CD4-positive, alpha-beta T cell treated with Interleukin-6 at 100 ng/mL for 8 hours (primary cell): ENCODE measurements at places on chromosomes 11 and 22.

DNA sequence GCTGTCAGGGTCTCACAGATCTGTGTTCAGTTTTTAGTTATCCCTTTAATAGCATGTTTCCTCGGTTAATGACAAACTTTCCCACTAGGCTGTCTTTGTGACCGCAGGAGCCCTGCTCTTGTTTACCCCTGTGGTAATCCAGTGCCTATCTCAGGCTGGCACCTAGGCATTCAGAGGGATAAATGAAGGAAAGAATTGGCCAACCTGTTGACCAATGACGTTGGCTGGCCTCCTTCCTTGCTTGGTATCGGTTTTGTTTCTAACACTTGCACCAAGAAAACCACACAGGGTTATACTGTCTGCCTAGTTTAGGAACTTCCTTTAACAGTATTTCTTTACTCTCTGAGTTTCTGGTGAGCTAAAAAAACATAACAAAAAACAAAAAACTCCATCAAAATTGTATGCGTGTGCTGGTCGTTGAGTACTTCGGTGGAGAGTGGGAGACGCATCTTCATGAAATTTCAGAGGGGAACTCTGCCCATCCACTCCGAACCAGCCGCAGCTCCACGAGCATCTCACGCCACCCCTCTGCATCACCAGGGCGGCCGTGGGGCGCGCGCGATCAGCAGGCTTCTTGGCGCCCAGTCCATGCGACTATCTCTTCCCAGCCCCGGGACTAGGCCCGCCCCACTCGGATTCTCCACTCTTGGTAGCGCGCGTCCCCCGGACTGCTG, 563 bp upstream of the ENDOD1 start:
- DNase-seq, result peak; percentile 13

- DNase-seq, result peak; percentile 32
These were observed 431 bp downstream of the KMT2A start for GRCh38 chr11:118436639-118437207.

- no peak for DNase-seq
These were observed 74.6 kb downstream of the ADM start for GRCh38 chr11:10379426-10379825.

GRCh38 chr11:10655227-10655626, 38.3 kb downstream of the IRAG1 start:
- no peak for DNase-seq

DNA sequence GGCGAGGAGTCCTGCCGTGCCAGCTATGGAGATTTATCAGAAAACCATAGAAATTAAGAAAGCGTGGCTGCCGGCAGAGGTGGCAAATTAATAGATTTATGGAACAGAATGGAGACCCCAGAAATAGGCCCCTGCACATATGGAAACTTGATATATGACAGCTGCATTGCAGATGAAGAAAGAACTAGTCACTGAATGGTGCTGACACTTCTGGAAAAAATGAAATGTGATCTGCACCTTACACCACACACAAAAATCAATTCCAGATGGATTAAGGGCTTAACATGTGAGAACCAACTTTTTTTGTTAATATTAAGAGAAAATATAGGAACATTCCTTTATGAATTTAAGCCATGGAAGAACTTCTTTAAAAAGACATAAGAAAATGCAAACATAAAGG, 40.3 kb upstream of the TSKU start:
- no peak for DNase-seq

GRCh38 chr11:8813658-8814057, 97.3 kb upstream of the AKIP1 start:
- peak; percentile 5 for DNase-seq

DNA sequence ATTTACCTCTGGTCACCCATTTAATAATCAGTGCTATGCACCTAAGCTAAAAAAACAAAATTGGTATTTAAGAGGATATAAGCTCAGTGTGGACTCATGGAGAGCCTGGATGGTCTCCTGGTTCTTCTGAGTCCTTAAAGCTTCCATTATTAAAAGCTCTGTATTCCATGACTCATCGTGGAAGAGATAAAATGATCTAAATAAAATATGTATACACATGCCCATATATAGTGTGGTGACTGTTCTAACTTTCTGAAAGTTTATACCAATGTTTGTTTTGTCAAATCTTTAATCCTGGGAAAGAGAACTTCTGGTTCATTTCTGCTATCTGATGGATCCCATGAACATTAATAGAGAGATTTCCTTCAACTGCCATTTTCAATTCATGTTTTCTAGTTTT, 375.9 kb downstream of the GUCY1A2 start:
- no peak for DNase-seq

DNA sequence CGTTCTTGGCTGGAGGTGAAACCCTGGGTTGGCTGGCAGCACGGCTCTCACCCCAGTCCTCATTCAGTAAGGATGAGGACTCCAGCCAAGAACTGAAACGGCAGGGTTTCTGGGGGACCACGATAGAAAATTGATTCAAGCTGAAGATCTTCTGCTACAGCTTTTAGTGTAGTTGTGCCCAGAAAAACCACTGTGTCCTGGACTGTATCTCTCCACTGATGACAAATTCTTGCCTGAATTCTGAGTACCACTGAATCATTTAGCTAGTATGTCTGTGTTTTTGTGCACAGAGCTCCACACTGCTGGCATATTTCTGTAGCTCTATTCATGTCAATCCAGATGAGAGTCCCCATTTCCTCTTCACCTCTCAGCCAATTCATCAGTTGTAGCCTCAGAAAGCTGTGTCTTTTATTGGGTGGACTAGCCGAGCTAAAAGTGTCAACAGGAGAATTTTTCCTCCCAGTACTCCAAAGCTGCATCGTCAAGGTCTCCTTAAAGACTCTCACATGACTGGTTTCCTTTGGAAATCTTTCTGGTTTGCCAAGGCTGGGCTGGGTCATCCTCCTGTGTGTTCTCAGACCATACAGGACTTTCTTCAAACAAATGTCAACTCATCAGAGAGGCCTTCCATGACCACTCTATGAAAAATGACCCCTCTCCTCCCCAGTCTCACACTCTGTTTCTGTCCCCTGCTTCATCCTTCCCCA, 144.6 kb downstream of the LDLRAD3 start:
- no peak for DNase-seq

- no peak for DNase-seq
These were observed 336.7 kb downstream of the LUZP2 start for GRCh38 chr11:24833573-24833972.

DNA sequence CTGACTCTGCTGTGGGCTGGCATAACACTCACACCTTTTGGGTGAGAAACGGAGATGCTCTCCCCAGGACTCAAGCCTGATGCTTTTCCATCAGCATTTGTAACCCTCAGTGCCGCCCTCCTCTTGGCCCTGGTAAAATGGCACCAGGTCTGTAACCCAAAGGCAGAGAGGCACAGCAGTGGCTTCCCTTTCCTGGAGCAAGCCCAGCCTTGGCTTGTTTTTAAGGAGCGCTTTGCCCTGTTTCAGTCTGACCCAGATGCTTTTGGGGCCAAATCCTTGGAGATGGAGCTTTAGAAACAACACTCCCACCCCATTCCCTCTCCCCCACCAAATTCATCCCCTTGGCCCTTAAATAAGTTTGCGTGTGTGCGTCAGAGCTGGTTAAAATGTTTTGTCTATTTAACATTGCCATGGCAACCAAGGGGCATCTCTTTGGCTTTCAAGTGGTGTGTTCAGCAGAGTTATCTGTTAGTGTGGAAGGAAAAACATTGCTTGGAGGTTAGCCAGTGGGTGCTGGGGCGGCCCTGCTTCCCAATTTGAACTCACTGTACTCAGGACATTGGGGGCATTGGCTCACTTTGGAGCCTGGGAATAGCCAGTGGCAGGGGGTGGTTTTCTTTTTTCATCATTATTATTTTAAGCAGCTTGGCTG, 134.1 kb downstream of the NAV2 start:
- no peak for DNase-seq

GRCh38 chr11:111629499-111629898, 27.2 kb downstream of the SIK2 start:
- no peak for DNase-seq

GRCh38 chr11:103636232-103636631, 400.2 kb upstream of the DDI1 start:
- no peak for DNase-seq

GRCh38 chr11:36257351-36257750, 31.9 kb downstream of the COMMD9 start:
- no peak for DNase-seq

DNA sequence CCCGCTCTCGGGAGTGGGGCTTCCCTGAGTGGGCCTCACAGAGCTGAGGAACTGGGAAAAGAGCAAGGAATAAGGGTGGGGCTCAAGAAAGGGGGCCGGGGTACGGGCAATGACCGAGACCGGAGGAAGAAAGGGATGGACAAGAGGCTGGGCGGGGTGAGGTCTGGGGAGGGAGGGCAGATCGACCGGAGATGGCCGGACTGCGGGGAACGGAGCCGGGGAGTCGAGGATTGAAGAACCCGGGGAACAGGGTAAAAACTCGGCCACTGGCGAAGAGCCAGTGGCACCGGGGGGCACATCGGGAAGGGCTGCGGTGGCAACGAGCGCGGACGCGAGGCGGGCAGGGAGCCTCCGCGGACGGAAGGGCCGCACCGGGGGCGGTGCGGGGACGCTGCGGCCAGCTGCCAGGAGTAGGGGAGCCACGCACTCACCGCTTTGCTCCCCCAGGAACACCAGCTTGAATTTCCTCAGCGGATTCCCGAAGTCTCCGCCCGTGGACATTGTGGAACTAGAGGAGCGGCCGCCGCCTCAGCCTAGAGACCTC, 667 bp downstream of the RAB6A start:
- no peak for DNase-seq

DNA sequence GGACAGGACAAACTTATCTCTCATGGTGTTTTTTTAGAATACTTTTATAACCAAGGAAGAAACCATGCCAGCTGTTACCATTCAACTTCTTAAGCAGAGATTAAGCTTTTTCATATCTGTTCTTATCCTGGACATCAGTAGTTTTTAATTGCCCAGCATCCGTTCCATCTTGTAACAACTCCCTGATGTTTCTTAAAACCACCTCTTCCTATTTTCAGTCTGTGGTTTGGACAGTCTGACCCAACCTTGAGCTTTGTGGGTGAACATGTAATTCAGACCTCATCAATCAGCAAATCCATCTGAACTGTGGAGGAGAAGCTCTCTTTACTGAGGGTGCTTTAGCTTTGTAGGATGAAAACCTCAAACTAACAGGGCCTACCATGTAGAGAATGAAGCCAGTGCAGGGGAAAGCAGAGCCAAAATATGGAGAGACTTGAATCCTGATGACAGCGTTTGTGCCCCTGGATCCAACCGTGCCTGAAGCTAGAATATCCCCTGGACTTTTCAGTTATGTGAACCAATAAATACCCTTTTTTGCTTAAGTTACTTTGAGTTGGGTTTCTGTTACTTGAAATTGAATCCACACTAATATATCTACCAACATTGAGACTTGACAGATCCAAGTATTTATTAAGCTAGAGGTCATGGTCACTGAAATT, 9.4 kb downstream of the TUG1 start:
- DNase-seq, result no peak

- peak; percentile 32 for DNase-seq
These were observed 2.3 kb downstream of the SIK2 start for GRCh38 chr11:111604392-111605009.

- no peak for DNase-seq
These were observed 16.3 kb downstream of the CPSF7 start for GRCh38 chr11:61413496-61413895.

DNA sequence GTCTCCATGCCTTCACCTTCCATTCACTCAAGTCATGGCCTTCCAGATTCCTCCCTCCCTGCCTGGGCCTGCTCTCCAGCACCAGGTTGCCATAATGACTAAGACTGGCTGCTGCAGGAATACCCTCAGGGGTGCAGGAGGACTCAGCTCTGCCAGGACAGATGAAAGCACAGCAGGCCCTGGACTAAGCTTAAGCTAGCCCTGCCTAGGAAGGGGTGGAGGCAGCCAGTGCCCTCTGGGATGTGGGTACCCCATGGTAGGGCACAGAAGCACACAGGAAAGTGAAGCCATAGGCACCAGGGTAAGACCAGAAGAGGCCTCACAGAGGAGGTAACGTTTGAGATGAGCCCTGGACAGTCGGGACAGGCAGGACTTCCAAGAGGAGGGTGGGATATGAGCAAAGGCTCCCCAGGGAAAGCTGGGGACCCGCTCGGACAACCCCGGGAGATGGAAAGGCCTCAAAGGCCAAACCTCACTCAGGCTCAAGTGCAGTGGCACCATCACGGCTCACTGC, 3.0 kb upstream of the RIN1 start:
- DNase-seq, result no peak

GRCh38 chr11:59368238-59369022, 9.7 kb downstream of the OR5AN1 start:
- DNase-seq, result no peak

DNA sequence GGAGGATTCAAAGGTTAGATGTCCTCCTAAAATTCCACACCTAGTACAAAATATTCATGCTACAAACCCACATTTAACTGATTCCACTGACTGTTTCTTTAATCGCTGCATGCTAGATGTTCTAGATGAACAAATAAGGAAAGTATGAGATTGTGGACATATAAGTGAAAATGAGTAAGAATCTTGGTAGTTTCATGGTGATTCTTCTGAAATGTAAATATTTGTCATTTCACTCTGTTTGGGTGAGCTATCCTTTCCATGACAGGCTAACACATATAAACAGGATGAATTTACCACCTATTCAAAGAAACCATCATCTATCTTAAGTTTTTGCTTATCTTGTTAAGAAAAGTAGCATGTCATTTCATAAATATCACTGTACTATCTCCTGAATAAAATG, 14.8 kb downstream of the OR5B3 start:
- no peak for DNase-seq

DNA sequence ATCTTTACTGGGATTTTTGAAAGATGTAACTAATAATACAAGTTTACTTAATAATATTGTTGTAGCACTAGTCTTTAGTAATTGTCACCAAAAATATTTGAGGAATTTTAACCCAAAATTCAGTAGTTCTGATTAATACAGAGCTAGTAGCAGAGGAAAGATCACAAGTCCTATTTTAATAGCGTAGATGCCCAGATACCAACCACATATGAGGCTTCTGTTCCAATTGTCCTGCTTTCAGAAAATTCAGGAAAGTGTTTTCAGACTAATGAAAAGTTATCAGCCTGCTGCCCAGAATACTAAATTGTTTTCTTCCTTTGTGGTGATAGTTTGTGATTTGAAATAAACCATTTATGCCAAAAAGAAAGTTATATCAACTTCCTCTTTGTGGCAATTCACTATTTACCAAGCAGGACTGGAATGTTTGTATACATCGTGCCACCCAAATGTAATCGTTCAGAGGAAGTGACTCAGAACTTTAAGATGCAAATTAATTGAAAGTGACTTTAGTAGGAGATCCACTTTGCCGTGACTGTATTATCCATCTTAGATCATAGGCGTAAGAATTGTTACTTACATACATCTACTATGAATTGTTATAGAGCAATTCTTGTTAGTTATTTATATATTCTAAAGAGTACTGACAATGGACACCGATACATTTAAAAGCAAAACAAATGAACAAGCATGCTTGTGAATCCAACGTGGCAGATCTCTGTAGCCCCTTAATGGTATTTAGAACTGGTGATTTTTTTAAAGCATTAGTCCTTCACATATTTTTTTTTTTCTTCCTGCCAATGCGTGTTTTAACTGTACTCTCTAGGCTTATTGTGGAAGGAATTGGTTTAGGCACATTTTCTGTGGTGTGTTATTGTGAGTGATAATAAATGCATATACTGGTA, 231.0 kb downstream of the DDX10 start:
- DNase-seq, result no peak

GRCh38 chr11:84681456-84681855, 945.7 kb downstream of the DLG2 start:
- no peak for DNase-seq
